Activated CD4-positive, alpha-beta memory T cell treated with anti-CD3 and anti-CD28 coated beads for 36 hours (primary cell): ENCODE measurements at places on chromosomes 4 and X. TPM values are rescaled to one million over a fixed set of nuclear protein-coding genes. Genes with fewer than 3 reads are reported as not detected.

GLUD2 gene
- 1.4 TPM for total RNA-seq

OCIAD1 gene
- 107 TPM for total RNA-seq

- DNase-seq = no peak
Measured at GRCh38 chr4:14176613-14177012, 549.1 kb upstream of the BOD1L1 start.

- no peak for DNase-seq
Measured at GRCh38 chr4:104394406-104395167, 100.1 kb downstream of the CXXC4 start.

DNA sequence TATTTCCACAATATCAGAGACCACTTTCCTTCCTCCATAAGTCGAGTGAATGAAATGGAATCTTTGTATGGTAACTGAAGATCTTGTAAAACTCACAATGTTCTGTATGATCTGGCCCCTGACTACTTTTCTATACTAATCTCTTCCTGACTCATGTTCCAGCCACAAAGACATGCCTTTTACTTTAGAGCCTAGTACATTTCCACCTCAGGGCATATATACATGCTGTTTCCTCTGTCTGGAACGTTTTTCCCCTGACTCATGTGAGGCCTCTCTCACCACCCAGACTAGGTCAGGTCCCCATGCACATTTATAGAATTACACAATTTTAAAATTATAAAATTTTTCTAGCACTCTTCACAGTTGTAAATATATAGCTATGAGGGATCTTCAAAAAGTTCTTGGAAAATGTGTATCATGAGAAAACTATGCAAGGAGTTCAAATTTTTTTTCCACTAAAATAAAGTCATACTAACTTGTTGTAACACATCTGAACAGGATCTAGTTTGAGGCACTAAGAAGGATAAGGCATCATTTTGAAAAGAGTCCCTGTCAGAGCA is 208.8 kb downstream of the SH2D1A start:
- no peak for DNase-seq

- no peak for DNase-seq
Measured at GRCh38 chrX:10756441-10756840, 136.1 kb upstream of the MID1 start.

DNA sequence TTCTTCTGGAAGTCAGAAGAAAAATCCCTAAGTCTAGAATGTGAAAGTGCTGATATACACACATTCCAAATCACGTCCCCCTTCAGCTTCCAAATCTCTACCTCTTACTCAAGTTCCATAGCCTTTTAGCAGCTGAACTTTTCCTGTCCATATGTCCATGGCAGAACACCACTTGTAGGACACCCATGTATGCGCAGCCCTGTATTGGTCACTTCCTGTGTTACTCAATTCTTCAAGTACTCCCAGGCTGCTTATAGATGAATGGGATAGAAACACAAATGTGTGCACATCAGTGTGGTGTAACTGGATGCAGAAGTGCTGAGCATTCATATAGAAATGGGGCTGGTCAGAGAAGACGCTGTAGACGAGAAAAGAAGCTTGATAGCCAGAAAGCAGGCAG is 18.8 kb downstream of the SRPX2 start:
- DNase-seq = no peak
